Right cardiac atrium (tissue), 5 donors: ENCODE measurements at places on chromosomes 1 and 21. TPM values are rescaled to one million over a fixed set of nuclear protein-coding genes. Genes with fewer than 3 reads are reported as not detected.

GRCh38 chr1:223077247-223077833 is 65.7 kb downstream of the TLR5 start:
- DNase-seq: peak; percentile 72

POGK gene
- 19.6 TPM for total RNA-seq

OR2T11 gene
- total RNA-seq: not detected

GRCh38 chr1:6347641-6348487 is 45.7 kb downstream of the ACOT7 start:
- DNase-seq: no peak

- no peak for DNase-seq
Measured at GRCh38 chr1:84524590-84524989, 18.2 kb upstream of the GNG5 start.

GRCh38 chr1:243939167-243939848 is 89.3 kb upstream of the AKT3 start:
- no peak for DNase-seq

DNA sequence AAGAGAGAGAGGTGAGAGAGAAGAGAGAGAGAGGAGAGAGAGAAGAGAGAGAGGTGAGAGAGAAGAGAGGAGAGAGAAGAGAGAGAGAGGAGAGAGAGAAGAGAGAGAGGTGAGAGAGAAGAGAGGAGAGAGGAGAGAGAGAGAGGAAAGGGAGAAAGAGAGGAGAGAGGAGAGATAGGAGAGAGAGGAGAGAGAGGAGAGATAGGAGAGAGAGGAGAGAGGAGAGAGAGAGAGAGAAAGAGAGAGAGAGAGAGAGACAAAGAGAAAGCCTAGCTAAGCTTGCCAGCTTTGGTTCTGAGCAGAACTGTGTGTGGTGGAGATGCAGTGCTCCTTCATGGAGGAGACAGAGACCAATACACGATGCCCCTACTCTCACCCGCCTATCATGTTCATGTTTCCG is 99.1 kb upstream of the KCNA3 start:
- DNase-seq: no peak

ZNF593OS gene
- total RNA-seq: not detected

GRCh38 chr1:31199236-31199790 is 40.4 kb downstream of the NKAIN1 start:
- no peak for DNase-seq

DNA sequence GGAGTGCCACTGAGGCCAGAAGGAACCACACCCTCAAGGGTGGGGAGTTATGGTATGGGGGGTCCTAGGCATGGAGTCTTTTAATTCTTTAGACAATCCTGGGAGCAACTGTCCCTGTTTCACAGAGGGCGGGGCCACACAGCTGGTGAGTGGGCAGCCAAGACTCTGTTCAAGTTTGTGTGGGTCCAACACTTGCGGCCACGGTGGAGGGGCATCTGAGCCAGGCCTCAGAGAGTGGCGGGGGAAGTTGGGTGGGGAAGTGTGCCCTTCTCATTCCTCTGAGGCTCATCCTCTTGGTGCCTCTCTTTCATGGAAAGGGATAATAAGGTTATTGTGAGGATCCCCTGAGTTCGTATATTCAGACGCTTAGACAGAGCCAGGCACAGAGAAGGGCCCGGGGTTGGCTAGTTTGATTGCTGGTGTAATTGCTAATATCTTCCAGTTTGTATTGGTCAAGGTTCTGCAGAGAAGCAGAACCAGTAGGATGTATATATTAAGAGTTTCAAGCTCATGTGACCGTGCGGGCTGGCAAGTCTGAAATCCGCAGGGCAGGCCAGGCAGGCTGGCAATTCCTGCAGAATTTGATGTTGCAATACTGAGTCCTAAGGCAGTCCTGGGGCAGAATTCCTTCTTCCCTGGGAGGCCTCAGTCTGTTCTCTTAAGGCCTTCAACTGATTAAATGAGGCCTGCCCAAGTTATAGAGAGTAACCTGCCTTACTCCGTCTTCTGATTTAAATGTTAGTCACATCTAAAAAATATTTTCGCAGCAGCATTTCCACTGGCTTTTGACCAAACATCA is 15.9 kb downstream of the PCSK9 start:
- DNase-seq: no peak

DNA sequence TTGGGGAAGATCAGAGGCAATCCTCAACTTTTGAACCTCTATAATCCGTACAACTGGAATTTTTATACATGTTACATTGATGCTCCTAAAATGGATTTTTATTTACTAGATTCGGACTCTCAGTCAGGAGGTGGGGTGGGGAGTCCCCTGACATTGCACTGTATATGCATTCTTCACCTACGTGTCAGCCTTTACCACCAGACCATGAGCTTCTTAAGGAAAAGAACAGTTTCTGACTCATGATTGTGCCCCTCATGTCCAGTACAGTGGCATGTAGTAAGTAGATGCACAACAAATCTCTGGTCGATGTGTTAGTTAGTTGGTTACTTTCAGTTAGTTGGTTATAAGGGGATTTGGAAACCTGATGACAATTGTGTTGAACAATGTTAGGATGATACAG is 15.4 kb downstream of the LPAR3 start:
- DNase-seq: no peak

DNA sequence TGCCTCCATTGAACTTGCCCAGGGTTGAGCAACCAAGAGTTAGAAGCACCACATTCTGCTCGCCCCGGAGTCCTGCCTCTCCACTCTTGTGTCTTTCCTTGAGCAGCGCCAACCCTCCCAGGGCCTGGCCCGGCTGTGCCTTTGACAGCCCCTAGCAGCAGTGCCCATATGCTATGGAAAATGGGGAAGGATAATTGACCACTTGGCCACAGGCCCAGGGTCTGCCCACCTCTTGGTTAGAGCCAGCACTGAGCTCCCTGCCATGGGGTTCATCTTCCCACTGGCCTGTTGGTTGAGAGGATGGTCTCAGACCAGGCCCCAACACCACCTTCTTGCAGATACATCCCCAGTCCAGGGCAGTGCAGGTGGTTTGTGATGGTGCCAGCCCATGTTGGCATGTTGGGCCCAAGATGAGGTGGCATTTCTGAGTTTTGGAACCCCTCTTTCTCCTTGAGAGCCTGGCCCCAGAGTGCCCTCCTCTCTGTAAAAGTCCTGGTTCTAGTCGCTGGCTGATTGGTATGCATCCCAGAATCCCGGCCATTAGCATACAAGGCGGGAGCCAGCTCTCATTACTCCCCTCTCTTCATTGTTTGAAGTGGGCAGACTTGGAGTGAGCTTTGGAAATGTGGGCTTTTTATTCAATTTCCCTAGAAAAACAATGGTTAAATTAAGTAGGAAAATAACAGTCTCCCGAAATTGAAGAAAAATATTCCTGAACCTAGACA is 7.6 kb downstream of the ARHGEF10L start:
- DNase-seq: no peak

SPRR1B gene
- total RNA-seq: not detected

GRCh38 chr1:169143984-169144383 is 37.5 kb downstream of the ATP1B1 start:
- no peak for DNase-seq

DNA sequence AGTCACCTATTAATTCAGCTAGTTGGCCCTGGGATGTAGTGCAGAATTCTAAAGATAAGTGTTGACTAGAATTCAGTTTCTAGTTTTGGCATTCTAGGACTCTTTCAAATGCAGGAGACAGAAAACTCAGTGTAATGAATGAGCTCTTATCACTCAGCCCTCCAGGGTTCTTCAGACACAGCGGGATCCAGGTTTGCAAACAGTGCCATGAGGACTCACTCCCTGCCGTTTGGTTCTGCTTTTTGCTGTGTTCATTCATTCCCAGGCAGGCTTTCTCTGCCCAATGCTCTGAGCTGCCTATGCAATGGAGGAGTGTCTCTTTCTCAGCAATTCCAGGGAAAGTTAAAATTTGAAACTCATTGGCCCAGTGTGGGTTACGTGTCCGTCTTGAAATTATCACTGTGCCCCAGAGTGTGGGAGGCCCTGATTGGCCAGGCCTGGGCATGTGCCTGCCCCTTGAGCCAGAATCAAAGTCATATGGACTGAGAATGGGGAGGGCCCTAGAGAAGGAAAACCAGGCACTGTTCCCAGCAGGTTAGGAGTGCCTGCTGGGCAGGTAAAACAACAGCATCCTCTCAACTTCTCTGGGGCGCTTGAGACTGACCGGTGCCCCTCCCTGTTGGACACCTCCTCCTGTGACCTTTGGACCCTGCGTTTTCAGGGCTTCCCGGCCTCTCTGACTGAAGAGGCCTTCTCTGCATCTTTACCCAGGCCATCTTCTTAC is 43.4 kb downstream of the TMEM51 start:
- no peak for DNase-seq

- no peak for DNase-seq
Measured at GRCh38 chr1:191699343-191699742, 458.9 kb upstream of the RGS18 start.

DNA sequence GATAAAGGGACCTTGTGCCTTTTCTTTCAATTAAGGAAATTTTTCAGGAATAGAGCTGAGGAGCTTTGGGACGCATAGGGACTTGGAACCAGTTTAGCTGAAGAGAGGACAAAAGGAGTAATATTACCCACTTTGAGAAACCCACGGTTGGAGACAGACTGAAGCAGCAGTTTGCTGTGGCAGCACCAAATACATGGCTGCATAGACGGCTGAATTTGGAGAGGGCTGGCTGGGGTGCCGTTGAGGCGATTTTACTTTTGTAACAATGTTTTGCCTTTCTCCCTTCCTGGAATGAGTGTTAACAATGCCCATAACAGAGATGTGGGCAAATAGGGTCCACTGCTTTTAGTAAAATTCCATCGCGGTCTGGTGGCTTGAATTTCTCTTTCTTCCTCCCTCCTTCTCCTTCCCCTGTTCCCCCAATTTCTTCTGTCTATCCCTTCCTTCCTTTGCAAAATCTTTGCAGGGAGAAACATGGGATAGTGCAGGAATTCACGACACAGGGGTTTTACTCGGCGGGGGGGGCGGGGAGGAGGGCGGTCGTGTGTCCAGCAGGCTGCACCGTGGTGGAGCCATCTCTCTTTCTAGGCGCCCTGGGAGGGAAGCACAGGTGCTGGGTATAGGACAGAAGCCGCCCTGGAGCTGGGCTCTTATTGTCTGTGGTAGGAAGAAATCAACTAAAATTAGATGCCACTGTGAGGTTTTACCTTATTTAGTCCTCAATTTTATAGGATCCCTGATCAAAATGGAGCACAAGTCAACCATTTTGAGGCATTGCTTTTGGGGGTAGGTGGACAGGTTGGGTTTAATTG is 6.8 kb downstream of the LHX4 start:
- DNase-seq: no peak

DNA sequence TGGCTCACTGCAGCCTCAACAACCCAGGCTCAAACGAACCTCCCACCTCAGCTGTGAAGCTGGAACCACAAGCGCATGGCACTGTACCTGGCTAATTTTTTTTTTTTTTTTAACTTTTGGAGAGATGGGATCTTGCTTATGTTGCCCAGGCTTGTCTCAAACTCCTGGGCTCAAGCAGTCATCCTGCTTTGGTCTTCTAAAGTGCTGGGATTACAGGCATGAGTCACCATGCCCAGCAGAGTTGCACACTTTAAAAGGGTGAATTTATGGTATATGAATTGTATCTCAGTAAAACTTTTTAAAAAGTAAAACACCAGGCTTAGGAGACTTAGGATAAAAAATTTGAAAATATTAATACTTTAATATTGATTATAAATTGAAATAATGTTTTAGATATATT is 99.1 kb downstream of the CLEC20A start:
- DNase-seq: no peak

GRCh38 chr1:94553323-94553730 is 11.8 kb upstream of the F3 start:
- no peak for DNase-seq

KLHL20 gene
- 17.5 TPM for total RNA-seq
